ENCODE measurements at places on chromosomes 7 and 10. TPM values are rescaled to one million over a fixed set of nuclear protein-coding genes. Genes with fewer than 3 reads are reported as not detected.

Gene RAPGEF5
- total RNA-seq = 10.6 TPM

Gene EN2
- total RNA-seq = not detected

DNA sequence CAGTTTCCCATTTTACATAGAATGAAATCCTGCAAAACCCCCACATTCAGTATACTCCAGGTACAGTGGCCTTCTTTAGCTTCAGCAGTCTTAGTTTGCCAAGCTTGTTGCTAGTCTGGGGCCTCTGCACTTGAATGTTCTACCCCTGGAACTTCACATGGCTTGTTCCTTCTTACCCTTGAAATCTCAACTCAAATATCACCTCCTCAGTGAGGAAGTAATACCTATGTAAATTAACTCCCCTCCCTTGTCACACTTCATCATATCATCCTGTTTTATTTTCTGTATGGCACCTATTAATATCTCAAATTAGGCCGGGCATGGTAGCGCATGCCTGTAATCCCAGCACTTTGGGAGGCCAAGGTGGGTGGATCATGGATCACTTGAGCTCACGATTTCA is 163.8 kb upstream of the KAT6B start:
- no peak for DNase-seq

DNA sequence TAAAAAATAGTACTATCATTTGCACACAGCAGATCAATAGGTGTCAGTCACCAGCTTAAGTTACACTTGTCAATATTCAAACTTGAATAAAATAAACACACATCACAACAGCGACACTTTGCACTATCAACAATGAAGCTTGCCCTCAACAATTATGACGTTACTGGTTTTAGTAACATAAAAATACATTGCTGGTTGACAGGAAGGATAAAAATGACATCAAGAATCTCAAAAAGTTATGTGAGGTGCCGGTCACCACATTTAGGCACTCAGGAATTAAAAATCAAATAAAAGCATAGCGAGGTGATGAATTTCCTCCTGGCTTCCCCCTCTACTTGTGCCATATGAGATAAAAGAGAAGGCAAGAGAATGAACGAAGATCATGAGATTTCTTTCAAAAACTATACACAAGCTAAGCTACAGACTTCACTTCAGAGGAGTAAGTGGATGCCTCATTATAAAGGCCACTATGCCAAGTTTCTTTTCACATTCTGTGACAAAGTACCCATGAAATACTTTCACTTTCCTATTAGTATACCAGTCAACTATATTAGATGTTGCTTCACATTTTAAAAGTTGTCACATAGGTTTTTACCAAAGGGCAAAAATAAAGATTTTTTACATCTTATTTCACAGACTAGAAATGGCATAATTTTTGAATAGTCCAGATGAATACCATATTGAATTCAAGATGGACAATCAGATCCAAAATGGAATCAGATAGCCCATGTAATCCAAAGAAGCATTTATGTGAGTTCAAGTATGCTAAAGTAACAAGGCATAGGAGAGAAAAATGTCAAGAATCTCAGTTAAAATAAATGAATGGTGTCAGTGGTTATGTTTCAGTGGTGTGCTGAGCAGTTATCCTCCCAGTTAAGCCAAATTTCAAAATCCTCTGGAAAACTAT is 3.6 kb downstream of the CCDC71L start:
- DNase-seq = no peak

- DNase-seq = no peak
Measured at GRCh38 chr10:111127081-111127848, 50.4 kb downstream of the ADRA2A start.

GRCh38 chr10:15419279-15419874 is 48.3 kb upstream of the FAM171A1 start:
- no peak for DNase-seq

- no peak for DNase-seq
Measured at GRCh38 chr7:115230882-115231571, 309.1 kb downstream of the MDFIC start.

- DNase-seq = peak; percentile 57
Measured at GRCh38 chr7:36723951-36724664, at the start of gene AOAH. AOAH (minus strand) TSS chr7:36724494; CDS start chr7:36724148, 346 bp downstream.

DNA sequence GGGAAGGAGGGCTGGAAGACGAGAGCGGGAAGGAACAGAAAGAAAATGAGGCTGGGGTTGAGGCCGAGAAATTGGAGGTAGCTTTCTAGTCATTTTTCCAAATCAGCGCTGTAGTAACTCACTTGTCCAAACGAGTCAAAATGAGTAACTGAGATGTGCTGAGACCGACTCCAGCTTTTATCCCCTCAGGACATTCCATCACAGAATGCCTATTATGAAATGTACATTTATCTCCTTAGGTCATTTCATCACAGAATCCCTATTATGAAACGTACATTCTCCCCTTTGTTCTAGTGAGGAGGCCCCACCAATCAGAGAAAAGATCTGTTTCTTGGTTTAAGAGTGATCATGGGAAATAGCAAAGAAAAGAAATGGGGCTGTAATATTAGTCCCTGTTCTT is 55.7 kb upstream of the AMPH start:
- no peak for DNase-seq
